Stimulated activated CD8-positive, alpha-beta memory T cell treated with anti-CD3 and anti-CD28 coated beads, Interleukin-7, amount 100 ng/mL, for 1 hour (primary cell): ENCODE measurements at places on chromosomes 4 and X.
A peak's percentile ranks its signal among the peaks of the same experiment; 100 is the strongest.

- DNase-seq = no peak
Observed at GRCh38 chrX:107935664-107936433, 46.3 kb downstream of the TEX13B start.

DNA sequence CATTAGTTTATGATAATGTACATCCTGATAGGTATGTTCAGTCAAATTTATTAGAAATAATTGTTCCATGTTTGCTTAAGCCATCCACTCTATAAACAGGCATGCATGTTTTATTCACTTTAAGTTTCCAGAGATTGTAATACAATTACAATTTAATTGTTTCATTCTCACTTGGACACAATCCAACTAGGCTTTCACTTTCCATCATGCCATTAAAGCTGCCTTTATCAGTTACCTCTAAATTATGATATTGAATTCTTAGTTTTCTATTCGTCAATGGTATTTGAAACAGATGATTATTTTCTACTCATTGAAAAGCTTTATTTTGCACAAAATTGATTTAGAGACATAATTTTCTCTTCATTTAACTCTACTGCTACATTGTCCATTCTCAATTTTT, 1196.3 kb downstream of the RAPGEF2 start:
- DNase-seq = no peak

DNA sequence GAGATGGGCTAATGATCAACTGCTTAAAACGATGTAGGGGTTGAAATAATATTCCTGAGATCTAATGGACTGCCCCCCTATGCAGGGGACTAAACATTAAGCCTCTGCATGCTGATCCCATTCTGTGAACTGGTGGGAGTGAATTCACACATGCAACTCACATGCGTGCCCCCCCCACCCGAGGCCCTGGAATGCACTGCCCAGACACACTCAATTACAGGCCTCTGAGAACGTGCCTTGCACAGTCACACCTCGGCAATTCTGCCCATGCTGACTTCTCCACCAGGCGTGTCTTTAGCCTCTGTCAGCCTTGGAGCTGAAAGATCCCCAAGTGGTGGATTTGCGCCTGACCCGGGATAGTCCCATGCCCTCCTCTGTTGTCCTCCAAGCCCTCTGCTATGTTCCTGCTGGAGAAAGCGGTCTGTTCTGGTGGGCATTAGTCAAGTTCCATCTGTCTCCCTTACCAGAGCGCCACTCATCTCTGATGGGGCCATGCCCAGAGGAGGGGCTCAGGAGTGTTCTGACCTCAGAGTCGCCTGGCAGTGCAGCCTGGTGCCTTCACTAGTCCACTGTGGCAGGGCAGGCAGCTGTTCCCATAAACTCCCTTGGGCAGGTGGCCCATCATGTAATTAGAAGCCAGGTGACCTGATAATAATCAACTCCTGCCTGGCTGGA, 86.5 kb downstream of the DRD5 start:
- DNase-seq = no peak

- DNase-seq = no peak
Observed at GRCh38 chrX:134865682-134866255, 125.0 kb upstream of the SMIM10 start.

DNA sequence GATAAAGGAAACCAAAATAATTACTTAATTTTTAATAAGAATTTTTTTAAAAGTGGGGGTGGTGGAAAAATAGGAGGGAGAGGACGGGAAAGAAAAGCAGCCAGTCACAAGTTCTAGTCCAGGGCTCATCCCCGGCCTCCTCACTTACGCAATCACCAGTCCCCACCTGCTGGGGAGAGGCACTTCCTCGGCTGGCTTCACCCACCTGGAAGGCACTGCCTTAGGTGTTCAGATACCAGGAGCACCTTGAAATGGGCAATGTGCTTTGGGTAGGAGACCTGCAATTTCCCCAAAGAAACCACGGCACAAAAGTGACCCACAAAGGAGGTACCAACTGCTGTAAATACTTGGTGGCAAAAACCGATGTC, 23.8 kb downstream of the AFAP1 start:
- no peak for DNase-seq

DNA sequence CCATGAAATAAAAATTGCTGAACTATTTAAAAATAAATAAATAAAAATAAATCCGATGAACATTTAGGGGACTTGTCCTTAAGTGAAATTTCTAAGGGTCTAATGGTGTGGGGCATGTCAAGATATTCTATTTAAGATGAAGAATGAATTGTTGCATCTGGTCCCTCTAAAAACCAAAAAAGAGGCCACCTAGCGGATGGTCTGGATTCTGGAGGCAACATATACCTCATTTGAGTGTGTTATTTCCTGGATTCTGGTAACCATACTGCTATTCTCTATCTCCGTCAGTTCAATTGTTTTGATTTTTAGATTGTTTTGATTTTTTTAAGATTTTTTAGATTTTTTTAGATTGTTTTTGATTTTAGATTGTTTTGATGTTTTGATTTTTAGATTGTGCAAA, 28.3 kb downstream of the AGTR2 start:
- no peak for DNase-seq

DNA sequence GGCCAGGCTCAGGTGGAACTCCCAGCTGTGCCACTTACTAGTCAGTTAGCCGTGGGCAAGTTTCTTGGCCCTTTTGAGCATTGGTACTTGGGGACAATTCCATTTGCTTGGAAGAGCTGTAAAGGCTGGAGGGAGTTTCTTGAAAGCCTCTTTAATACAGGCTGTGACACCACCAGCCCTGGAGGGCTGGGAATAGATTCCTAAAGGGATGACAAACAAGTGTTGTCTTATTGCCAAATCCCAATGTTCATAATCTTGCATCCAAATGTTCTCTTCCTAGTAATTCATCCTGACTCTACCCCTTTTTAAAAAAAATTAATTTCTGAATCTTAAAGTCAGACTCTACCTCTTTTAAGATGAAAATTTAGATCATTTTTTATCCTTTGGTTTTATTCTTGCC, 14.6 kb upstream of the MED28 start:
- no peak for DNase-seq

- DNase-seq = no peak
Observed at GRCh38 chrX:34557733-34558132, 99.4 kb downstream of the TMEM47 start.

GRCh38 chr4:153780876-153781275, 8.0 kb downstream of the SFRP2 start:
- no peak for DNase-seq

- no peak for DNase-seq
Observed at GRCh38 chr4:109444182-109444844, 10.7 kb downstream of the SEC24B start.

DNA sequence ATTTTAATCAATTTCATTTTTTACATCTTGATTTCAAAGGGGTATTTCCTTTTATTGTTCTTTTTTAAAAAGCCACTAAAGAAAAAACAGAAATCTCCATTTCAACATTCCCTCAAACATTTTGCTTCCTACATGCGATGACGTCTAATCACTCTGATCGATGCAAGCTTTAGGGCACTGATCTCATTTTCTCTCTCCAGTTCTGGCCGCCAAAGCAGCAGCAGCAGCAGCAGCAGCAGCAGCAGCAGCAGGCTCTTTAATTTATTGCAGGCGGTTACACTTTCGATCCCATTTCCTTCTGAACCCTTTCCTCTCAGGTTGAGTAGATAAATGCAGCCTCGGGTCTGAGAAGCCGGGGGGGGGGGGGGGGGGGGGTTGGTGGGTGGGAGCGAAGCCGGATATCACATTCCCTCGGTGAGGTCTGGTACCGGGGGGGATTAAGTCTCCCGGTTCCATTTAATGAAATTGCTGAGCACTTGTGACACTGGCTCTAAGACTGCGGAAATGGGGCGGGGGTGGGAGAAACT, 3.4 kb upstream of the PCDH7 start:
- DNase-seq = no peak

DNA sequence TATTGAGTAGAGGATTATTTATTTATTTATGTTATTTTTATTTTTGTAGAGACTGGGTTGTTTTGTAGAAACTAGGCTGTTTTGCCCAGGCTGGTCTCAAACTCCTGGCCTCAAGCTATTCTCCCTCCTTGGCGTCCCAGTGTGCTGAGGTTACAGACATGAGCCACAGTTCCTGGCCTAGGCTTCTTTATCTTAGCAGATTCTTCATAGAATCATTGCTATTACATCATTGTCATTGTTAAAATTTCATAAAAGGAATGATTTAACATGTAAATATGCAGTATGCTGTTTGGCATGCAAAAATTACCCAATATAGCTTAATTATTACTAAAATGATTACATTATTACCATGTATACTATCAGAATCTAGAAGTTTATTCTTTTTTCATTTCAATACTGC, 24.2 kb downstream of the SULT1E1 start:
- DNase-seq = no peak

DNA sequence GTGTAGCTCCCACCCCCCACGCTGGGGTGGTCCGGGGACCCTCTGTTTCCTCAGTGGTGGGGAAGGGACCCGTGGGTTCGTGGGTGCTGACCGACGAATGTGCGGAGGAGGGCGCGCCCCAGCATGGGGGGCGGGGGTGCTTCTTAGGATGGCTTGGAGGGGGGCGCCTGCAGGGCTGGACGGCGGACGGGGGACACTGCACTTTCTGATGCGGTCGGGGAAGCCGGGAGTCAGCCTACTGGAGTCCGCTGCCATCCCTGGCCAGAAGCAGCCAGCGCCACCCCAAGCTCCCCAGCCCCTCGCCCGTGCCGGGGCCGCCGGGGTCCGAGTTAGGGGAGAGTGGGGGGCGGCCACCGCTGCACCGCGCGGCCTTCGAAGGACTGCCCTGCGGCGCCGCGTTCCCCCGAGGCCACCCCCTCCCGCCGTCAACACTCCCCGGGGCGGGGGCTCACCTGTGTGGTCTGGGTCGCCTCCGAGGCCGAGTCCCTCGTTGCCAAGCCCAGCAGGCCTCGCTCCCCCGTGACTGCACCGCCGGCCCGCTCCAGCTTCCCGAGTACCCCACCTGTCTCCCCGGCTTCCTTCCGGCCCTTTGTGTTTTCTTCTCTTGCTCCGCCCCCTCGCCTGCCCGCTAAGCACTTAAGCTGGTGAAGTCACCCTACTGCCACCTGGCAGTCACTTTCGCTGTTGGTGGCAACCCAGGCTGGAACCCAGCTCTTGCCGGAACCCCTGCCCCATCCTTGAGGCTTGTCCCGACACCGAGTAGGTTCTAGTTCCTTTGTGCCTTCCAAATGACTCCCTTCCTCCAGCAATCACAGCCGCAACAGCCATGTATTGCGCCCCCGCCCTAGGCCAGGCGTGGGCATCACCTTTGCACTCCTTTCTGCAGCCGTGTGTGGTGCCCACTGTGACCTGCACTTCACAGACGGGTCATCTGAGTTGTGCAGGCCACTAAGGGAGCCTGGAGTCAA, at the start of gene OCIAD2:
Gene OCIAD2 (minus strand): TSS at position 569 of the 968 bp plus-strand sequence. CDS start 2,225 bp downstream, outside the sequence.
- DNase-seq = peak; percentile 70
